ENCODE measurements at places on chromosomes 3 and 15. TPM values are rescaled to one million over a fixed set of nuclear protein-coding genes. Genes with fewer than 3 reads are reported as not detected.

Gene SOX2
- not detected for total RNA-seq

Gene AHSG
- not detected for total RNA-seq

Gene CADPS
- 0.40 TPM for total RNA-seq

Gene PLCL2
- 8.1 TPM for total RNA-seq

Gene CD80
- total RNA-seq: 0.13 TPM

Gene GOLGA6B
- not detected for total RNA-seq

Gene IGSF11
- under 0.01 TPM for total RNA-seq

Gene SERPINI2
- not detected for total RNA-seq

Gene FOXB1
- not detected for total RNA-seq

Gene IL16
- total RNA-seq: 0.40 TPM

Gene UMPS
- 24.2 TPM for total RNA-seq

Gene CACNA2D2
- under 0.01 TPM for total RNA-seq

Gene CASR
- total RNA-seq: not detected

Gene CORO2B
- 4.8 TPM for total RNA-seq

Gene FBXO40
- not detected for total RNA-seq

Gene AGTR1
- 0.40 TPM for total RNA-seq

All from aortic smooth muscle cell (primary cell).